ENCODE measurements at places on chromosomes 1 and 21. TPM values are rescaled to one million over a fixed set of nuclear protein-coding genes. Genes with fewer than 3 reads are reported as not detected.

GRCh38 chr1:197200272-197200899 lies 53.9 kb upstream of the ASPM start:
- peaks cover 38% of the 10 kb centered on the region for H3K4me1 ChIP-seq
- no peak for DNase-seq
- H3K4me3 ChIP-seq, result peak overlapping the region; percentile 91
- H3K36me3 ChIP-seq, result peaks cover 7% of the 10 kb centered on the region
- peak overlapping the region; percentile 98 for H3K27ac ChIP-seq
- no peaks in the 10 kb centered on the region for H3K27me3 ChIP-seq

DNA sequence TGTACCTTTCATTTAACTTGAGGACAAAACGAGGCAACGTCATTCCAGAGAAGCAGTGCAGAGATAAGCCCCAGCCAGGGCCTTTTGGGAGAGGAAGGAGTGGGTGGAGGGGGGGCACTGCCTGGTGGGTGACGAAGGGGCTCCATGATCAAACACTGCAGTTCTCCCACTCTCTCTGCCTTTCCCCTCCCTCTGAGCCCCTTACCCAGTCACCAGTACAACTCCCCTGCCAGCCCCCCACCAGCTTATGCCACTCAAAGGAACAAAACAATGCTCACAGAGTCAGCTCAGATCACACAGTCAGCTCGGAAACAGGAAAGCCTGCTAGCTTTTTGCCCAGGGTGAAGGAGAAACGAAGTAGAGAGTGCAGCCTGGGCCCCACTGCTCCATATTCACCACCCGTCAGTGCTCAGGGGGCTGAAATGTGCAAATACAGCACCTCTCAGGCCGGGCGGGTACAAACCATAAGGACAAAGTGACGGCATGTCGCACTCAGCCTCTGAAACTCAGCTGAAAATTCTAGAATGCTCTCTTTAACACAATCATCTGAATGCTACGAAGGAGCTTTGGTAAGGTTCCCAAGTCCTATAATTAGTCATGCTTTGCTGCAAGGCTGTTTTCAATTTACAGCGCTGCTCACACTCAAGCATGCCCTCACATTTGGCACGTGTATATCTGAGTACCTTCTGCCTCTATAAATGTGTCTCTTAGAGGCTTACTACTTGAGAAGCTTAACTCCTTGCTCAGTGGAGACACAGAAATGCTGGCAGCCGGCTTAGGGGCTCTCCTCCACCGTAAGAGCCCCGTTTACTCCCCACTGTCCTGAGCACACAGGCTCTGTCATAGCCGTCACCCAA lies 65.8 kb upstream of the RAB4A start:
- peaks cover 24% of the 10 kb centered on the region for H3K4me1 ChIP-seq
- H3K27ac ChIP-seq, result peak overlapping the region; percentile 51
- no peaks in the 10 kb centered on the region for H3K27me3 ChIP-seq
- DNase-seq, result no peak
- no peaks in the 10 kb centered on the region for H3K36me3 ChIP-seq

DNA sequence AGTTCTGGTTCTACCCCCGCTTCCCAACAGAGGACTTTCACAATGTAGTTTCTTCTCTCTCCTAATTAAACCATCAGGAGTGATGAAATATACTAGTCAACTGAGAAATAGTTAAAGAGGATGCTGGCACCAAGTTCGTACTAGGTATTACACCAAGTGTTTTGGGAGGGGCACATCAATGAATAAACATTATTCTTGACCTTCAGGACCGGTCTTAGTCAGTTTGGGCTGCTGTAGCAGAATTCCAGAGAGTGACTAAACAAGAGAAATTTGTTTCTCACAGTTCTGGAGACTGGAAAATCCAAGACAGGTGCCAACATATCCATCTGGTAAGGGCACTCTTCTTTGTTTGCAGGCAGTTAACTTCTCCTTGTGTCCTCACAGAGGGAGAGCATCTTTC lies 103.8 kb downstream of the SPATA17 start:
- H3K27ac ChIP-seq, result no peak overlapping the region
- DNase-seq, result no peak
- H3K27me3 ChIP-seq, result no peaks in the 10 kb centered on the region
- H3K4me3 ChIP-seq, result no peak overlapping the region
- no peaks in the 10 kb centered on the region for H3K36me3 ChIP-seq
- H3K4me1 ChIP-seq, result peaks cover 6% of the 10 kb centered on the region

GRCh38 chr1:227896710-227897655 lies 50.7 kb downstream of the WNT9A start:
- H3K4me3 ChIP-seq, result no peak overlapping the region
- H3K27me3 ChIP-seq, result peaks cover 4% of the 10 kb centered on the region
- DNase-seq, result no peak
- H3K36me3 ChIP-seq, result no peaks in the 10 kb centered on the region
- peaks cover 1% of the 10 kb centered on the region for H3K4me1 ChIP-seq

- H3K27me3 ChIP-seq, result no peaks in the 10 kb centered on the region
- no peak overlapping the region for H3K27ac ChIP-seq
- no peaks in the 10 kb centered on the region for H3K36me3 ChIP-seq
- H3K4me3 ChIP-seq, result no peak overlapping the region
- no peaks in the 10 kb centered on the region for H3K4me1 ChIP-seq
Measured at GRCh38 chr1:106608841-106609240, 447.6 kb upstream of the PRMT6 start.

The MIXL1 gene
- 1.5 TPM for total RNA-seq

DNA sequence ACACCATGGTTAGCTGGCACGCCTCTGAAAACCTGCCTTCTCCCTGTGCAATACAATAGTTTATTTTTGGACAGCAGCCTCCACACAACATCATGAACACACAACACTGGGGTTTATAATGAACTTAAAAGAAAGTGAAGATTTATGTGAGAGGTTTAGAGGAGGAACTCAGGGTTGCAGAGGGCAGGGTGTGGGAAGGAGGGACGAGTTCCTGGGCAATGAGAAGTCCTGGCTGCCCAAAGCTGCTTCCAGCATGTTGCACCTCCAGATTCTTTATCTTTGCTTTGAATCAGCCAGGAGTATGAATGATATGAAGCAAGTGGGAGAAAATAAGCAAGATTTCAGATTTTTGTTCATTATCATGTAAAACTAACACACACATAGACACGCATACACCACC lies 11.3 kb upstream of the LRRC8D start:
- H3K4me3 ChIP-seq, result no peak overlapping the region
- DNase-seq, result no peak
- no peaks in the 10 kb centered on the region for H3K36me3 ChIP-seq
- H3K27ac ChIP-seq, result no peak overlapping the region
- H3K27me3 ChIP-seq, result peaks cover 2% of the 10 kb centered on the region

The PIGR gene
- total RNA-seq, result not detected

DNA sequence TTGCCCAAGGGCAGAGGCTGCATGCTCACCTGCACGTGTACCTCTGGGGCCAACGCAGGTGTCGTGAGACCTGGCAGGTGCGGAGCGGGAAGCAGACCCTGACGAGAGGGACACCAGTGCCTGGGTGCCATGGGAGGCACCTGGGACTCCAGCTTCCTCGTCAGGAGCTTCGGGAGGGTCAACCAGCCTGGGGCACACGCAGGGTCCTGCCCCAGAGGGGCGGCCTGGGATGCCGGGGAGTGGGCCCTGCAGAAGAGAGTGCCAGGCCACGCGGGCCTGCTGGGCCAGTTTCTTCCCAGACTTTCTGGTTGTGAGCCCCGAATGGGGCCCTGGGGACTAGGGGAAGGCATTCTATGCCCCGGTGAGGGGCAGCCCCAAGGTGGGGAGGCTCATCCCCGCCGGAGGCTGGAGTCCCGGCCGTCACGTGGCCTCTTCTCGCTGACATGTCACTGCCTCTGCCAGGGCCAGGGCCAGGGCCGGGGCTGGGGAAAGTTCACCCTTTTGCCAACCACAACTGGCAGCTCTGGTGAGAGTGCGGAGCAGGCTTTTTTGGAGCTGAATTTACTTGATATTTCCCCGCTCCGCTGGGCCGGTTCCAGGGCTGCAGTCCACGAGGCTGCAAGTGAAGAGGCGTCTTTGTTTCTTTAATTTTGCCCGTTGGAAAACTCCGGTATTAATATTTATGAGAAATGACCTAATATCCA lies 38.5 kb upstream of the ACTRT2 start:
- H3K36me3 ChIP-seq, result no peaks in the 10 kb centered on the region
- H3K27ac ChIP-seq, result no peak overlapping the region
- DNase-seq, result no peak
- no peaks in the 10 kb centered on the region for H3K27me3 ChIP-seq

DNA sequence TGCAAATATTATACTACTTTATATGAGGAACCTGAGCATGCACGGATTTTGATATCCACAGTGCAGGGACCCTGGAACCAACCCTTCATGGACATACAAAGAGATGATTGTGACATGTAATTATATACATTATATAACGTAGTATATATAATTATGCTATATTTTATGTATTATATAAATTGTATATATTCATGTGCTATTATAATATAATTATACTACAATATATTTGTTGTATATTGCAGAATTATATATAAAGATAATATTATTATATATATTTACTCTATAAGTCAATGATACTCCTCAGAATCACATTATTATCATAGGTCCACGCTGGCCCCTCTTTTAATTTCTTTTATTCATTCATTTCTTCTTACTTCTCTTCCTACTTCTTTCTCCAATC lies 70.9 kb downstream of the TNFSF18 start:
- H3K27me3 ChIP-seq, result no peaks in the 10 kb centered on the region
- no peaks in the 10 kb centered on the region for H3K36me3 ChIP-seq
- peaks cover 21% of the 10 kb centered on the region for H3K4me1 ChIP-seq
- no peak overlapping the region for H3K27ac ChIP-seq

The ITLN2 gene
- total RNA-seq, result 1.8 TPM

The CD1B gene
- not detected for total RNA-seq

DNA sequence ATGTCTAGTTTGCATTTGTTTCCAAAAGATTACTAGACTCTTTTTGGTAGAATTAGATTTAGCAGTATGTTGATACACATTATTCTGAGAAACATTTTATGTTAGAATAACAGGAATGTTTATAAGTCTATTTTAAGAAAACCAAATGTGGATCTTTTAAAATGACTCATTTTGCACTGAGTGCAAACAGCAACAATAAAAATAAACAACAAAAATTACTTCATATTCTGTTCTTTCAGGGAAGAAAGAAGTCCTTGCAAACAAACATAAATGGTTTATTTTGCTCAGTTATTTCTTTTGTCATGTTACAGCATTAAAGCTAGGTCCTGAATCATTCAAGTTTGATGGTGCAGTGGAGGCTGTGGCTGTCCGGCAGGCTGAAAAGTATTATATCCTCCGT lies 106.8 kb upstream of the TENT5C start:
- H3K4me1 ChIP-seq, result no peaks in the 10 kb centered on the region
- DNase-seq, result no peak
- peaks cover 12% of the 10 kb centered on the region for H3K36me3 ChIP-seq

The ARHGAP29 gene
- total RNA-seq, result 15.2 TPM

DNA sequence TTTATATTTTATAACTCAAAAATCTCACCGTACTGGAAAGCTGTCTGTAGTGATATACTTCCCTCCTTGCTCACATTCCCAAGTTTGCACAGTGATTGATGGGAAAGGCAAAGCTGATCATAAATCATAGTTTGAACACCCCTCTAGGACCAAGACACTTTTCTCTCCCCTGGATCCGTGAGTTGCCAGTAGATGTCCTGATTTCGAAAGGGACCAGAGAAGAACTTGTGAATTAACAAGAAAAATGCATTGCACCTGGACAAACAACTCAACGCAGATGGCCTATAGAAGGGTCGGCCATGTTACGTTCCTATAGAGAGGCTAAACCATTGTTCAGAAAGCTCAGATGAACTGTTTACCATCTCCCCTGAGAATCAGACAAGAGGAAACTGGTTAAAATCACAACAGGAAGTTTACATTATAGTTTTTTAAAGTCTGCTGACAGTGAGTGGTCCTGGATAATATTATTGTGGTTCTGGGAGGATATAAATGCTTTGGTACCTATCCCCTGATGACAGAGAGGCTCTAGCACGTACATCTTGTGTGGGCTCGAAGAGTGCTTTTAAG lies 124.0 kb upstream of the SLC45A1 start:
- H3K4me1 ChIP-seq, result peaks cover 13% of the 10 kb centered on the region
- no peak overlapping the region for H3K4me3 ChIP-seq
- no peak for DNase-seq
- no peaks in the 10 kb centered on the region for H3K36me3 ChIP-seq
- H3K27me3 ChIP-seq, result no peaks in the 10 kb centered on the region

DNA sequence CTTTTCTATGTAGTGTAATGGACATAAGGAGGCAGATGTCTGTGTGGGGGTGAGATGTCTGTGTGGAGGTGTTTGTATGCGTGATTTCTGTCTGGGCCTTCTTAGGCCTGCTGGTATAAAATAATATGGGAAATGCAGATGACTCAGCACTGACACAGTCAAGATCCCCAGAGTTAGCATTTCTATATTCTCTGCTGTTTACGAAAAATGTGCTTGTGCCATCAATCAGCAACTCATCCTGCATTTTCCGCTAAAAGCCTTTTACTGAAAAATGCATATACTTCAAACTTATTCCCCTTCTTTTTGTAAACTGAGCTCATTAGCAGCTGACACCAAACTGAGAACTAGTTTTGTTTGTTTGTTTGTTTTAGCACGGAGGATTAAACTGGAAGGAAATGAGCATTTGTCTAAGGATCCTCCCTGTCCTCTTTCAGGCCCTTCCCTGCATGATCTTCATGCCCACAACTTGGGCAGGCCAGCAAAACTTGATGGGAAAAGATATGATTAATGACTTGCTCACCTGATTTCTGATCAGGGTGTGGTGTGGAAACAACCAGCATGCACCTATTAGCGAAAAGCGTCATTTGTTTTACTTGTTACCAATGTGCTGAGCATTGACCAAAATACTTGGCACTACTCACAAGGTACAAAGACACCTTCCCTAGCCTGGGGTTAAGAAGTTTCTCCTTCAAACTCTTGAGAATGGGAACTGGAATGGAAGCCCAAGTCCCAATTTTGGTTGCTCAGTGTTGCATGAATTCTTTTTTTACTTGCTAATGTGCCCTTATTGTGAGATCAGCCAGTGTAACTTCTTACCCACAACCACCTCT lies 77.4 kb downstream of the NDUFS5 start:
- no peak for DNase-seq
- H3K4me1 ChIP-seq, result peaks cover 28% of the 10 kb centered on the region
- peak overlapping the region; percentile 75 for H3K4me3 ChIP-seq
- peak overlapping the region; percentile 26 for H3K27ac ChIP-seq
- H3K36me3 ChIP-seq, result no peaks in the 10 kb centered on the region

- H3K4me3 ChIP-seq, result no peak overlapping the region
- peaks cover 4% of the 10 kb centered on the region for H3K4me1 ChIP-seq
- H3K27ac ChIP-seq, result no peak overlapping the region
Measured at GRCh38 chr21:33028287-33028670, 2.5 kb downstream of the OLIG2 start.
